ENCODE measurements at places on chromosomes 7 and 10.

DNA sequence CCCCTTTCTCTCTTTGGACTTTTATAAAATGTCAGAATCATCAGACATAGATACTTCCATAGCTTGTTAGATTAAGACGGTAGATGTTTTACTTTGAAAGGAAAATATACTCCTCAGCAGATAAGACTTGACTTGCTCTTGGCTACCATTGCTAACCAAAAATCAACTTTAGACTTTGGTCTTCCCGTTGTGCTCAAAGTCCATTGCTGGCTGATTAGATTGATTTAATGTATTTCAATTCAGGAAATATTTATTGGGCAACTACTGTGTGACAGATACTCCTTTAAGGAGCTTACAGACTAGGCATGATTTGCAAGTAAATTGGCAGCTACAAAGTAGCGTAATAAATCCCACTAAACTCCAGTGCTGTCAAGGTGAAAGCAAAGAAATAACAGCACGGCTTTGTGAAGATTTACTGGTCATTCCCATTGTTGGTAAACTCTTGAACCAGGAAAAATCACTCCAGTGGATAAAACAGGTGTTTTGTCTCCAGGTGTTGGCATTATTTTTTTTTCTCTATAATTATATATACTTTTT, 95.7 kb upstream of the ARMC3 start:
- DNase-seq, result no peak

- DNase-seq, result no peak
These were observed 272.7 kb downstream of the RPS24 start for GRCh38 chr10:78306358-78306757.

GRCh38 chr7:145168427-145168826, 332.6 kb upstream of the TPK1 start:
- no peak for DNase-seq

GRCh38 chr10:81027706-81028105, 490.0 kb downstream of the SH2D4B start:
- no peak for DNase-seq

- no peak for DNase-seq
These were observed 86.2 kb downstream of the HIBADH start for GRCh38 chr7:27576360-27576944.

DNA sequence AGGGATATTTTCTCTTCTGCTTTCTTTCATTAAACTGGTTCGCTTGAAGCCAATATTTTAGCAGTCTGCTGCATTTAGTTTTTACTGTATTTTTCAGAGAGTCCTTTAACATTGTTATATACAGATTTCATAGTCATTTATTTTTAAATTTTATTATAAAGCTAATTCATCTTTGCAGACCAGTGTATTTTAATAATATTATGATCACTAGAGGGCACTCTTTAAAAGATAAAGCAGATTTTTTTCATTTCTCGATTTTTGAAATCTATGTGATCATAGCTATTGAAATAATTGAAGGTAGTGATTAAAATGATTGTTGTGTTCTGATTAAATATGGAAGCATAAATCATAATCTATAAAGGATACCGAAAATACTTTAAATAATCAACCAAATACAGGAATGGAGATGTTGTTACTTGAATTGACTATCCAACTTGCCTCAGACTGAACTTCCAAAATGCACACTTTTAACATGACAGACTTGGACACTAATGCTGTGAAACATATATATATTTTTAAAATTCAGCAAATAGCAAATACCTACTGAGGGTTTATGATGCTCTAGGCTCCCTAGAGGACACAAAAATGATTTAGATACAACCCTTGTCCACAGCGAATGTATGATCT, 35.2 kb downstream of the ST7 start:
- no peak for DNase-seq

- DNase-seq, result no peak
These were observed 86.8 kb downstream of the COBL start for GRCh38 chr7:51229620-51230323.

GRCh38 chr10:124211921-124212320, 118.5 kb upstream of the CHST15 start:
- DNase-seq, result no peak

DNA sequence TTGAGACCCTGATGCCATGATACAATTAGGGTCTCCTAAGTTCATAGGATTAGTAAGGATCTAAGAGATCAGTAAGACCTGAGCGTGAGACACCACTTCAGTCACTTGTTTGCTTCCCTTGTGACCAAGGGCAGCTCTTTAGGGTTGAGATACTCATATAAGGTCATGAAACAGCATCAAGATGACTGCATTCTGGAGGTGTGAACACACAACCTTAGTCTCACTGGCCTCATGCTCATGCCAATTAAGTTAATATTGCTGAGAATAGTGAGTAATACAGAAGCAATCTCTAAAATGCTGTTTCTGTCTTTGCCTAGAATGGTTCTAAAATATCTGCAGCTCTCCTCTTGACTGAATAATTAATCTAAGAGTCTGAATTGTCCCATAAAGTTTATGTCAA, 39.6 kb upstream of the KLHL7 start:
- no peak for DNase-seq

DNA sequence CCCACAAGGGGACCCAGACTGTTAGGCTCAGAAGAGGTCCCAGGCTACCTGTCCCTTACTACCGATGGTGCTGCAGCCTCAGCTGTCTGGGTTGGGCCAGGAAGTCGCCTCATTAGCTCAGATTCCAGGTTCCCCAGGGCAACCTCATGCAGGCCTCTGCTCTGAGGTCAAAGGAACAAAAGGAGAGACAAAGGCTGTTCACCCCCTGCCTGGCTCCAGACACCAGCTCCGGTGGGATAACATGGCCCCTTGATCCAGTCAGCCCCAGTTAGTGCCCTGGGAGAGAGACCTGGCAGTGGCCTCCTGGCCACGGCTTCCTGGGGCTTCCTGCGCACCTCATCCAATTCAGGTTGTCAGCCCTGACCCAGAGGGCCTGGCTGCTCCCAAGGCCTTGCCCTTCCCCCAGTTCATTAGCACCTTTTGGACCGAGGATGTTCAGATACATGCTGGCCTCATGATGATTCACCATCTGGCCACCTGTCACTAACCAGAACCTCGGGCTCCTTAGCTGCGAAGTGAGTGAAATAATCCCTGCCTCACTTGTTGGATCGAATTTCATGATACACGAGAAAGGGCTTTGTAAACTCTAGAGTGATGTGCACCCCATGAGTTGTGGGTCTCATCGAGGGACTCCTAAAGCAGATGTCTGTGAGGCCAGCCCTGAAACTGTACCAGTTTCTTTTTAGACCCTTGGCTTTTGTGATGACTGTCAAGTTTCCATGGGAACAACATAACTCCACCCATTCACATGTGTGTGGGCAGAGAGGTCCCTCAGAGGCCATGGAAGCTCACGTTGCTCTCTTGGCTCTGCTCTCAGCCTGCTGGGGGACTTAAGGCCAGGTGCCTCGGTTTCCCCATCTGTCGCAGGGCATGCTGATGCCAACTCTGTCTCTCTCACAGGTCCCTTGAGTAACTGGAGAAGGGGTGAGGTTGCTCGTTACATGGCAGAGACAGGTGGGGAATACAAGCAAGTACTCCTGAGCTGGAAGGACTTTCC, 79.5 kb upstream of the PCBD1 start:
- DNase-seq, result peak; percentile 31

- DNase-seq, result no peak
These were observed 133.0 kb upstream of the FAM20C start for GRCh38 chr7:59079-60016.

GRCh38 chr10:6542999-6543430, 37.1 kb downstream of the PRKCQ start:
- DNase-seq, result peak; percentile 65

GRCh38 chr7:1531263-1531978, 919 bp downstream of the MAFK start:
- peak; percentile 49 for DNase-seq

- DNase-seq, result no peak
These were observed 222.5 kb upstream of the PRPS1L1 start for GRCh38 chr7:18250133-18250532.

- DNase-seq, result no peak
These were observed 242.6 kb upstream of the PITRM1 start for GRCh38 chr10:3415038-3415736.

DNA sequence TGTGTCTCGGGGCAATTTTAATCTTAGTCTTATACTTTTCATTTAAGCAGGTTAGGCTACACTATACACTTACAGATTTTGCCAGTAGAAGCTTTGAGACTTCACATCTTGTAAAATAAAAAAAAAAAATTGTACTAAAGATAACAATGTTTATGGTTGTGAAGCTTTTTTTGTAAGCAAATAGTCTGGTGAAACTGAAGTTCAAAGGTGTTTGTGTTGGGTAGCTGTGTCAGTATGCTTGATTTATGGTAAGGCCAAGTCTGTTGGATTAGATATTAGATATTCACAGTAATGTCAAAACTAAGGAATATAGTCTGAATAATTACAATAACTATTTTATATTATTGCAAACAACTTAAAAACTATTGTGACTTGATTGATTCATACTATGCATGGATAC, 31.0 kb upstream of the PRSS1 start:
- no peak for DNase-seq

GRCh38 chr7:30656006-30656957, 26.0 kb downstream of the CRHR2 start:
- no peak for DNase-seq

- DNase-seq, result peak; percentile 70
These were observed 24.8 kb downstream of the INPP5F start for GRCh38 chr10:119750391-119751230.

DNA sequence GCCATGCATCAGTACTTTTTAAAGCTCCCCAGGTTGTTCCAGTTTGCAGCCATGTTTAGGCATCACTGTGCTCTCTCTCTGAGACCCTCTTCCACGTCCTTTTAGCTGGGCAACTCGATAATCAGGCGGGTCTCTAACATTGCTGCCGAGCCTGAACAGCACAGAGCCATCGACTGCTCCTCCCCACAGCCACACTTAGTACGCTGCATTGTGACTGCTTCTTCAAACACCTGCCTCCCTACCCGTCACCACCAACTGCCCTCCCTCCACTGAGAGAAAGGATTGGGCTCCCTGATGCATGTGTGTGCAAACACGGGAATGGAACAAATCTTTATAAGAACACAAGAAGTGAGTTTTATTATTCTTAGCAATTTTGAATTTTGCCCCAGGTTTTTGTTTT, 11.4 kb upstream of the TACR2 start:
- DNase-seq, result no peak

DNA sequence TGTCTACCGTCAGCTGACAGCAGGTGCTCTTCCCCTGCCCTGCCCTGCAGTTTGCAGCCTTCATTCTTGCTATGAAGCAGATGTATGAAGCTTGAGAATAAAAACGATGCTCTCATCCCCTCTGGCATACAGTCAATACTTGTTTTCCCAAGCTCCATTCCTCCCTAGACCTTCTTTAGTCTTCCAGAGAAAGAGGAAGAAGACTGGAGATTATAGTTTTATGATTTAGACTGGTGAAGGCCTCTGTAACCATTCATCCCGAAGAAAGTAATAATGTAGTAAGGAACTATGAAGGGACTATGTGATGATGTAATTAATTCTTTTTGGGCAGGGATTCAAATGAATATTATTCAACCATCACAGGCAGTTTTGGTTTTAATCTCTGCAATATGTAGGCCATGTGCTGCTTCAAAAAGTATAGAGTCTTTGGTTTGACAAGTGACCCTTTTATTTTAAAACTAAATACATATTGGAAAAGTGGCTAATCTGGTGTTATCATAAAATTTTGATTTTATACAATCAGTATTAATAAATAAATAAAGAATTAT, 242.4 kb upstream of the KIAA1217 start:
- DNase-seq, result no peak

GRCh38 chr7:116285252-116285651, 74.9 kb downstream of the TES start:
- DNase-seq, result no peak

- no peak for DNase-seq
These were observed 726.9 kb downstream of the TNS3 start for GRCh38 chr7:46854958-46855473.

GRCh38 chr7:42868480-42868879, 43.4 kb downstream of the C7orf25 start:
- no peak for DNase-seq

DNA sequence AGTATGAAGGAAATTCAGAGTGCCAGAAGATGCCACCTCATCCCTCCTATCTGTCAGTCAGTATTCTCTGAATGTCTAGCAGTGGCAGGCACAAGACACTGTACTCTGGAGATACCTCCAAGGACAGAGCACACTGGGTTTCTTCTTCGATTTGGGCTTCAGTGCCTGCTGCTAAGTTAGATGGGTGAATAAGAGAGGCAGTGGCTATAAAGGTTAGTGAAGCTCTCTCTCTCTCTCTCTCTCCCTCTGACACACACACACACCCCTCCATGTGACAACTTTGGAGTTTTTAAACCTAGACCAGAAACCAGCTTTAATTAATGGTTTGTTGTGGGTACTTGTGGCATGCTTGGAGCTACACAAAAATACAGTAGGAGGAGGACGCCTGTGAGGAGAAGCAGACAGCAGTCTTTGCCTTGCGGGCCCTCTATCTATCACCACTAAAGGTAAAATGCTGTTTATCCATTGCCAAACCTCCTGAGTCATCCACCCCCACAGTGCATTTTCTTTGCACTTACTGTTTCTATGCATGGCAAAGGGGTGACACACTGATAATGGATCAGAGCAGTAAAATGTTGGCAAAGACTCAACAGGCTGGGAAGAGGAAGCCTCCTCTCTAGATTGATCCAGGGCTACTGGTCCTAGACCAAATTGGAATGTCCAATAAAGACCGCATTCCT, 102.5 kb downstream of the TRIL start:
- no peak for DNase-seq

GRCh38 chr7:94301024-94301586, 93.6 kb upstream of the COL1A2 start:
- no peak for DNase-seq

DNA sequence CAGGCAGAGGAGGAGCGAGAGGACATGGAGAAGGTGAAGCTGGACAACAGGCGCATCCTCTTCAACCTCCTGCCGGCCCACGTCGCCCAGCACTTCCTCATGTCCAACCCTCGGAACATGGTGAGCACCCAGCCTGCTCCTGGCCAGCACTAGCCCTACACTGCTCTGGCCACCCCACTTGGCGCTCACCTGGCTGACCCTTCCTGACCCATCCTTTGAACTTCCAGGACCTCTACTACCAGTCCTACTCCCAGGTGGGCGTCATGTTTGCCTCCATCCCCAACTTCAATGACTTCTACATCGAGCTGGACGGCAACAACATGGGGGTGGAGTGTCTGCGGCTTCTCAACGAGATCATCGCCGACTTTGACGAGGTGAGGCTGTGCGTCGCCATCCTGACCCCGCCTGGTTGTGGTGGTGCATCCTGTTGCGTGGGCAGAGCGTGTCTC, 129.2 kb downstream of the ADCY1 start:
- no peak for DNase-seq

- no peak for DNase-seq
These were observed 1.0 kb upstream of the CBLL1 start for GRCh38 chr7:107742678-107743566.

GRCh38 chr10:129879655-129880054, 84.4 kb downstream of the EBF3 start:
- no peak for DNase-seq

DNA sequence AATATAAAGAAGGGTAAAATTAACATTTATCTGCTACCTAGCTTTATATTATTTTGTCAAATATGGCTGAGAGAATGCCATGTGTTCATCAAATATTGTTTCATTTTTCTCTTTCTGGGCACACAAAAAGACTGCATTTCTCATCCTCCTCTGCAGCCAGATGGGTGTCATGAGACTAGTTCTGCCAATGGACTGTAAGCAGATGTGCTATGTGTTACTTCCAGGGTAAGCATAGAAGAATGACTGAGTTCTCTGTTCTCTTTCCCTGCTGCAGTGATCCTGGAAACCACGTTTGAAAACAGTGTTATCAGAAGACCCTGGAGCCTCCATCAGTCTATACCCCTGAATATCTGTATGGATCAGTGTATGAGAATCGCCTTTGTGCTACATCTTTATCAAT, 24.1 kb upstream of the SLK start:
- DNase-seq, result no peak

GRCh38 chr10:91536733-91537132, 96.1 kb downstream of the PPP1R3C start:
- no peak for DNase-seq
